Suppressor macrophage treated with lipopolysaccharide for 4 hours (primary cell): ENCODE measurements at places on chromosomes 3 and 15.

GRCh38 chr3:47714606-47715005 is 67.1 kb downstream of the SMARCC1 start:
- no peak for DNase-seq

- DNase-seq: no peak
Observed at GRCh38 chr3:37902674-37903073, 41.0 kb downstream of the CTDSPL start.

DNA sequence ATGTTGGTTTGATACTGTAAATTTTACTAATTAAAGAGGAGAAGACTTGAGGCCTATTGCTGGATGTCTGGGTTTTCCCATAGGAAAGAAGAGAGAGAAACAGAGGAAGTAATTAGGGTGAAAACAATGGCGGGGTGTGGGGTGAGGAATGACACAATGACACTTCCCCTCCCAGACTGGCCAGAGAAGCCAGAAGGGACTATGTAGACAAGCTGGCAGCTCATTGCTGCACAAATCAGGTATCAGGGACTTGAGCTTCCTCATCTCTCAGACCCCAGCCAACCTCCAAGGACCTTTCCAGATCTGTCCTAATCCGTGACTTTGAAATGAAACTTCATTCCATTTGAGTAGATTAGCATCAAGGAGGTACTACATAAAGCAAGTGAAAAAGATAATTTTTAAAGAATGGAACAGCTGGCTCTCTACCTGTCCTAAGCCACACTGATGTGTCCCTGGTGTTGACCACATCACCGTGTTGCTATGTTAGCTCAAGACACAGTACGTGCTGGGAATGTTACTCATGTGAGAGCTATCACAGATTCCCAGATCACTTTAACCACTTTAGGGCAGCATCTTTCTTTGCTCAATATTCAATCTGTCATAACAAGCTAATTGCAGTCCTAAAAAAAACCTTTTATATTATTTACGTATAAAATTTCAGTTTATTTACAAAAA is 22.2 kb downstream of the TMEM212 start:
- no peak for DNase-seq

DNA sequence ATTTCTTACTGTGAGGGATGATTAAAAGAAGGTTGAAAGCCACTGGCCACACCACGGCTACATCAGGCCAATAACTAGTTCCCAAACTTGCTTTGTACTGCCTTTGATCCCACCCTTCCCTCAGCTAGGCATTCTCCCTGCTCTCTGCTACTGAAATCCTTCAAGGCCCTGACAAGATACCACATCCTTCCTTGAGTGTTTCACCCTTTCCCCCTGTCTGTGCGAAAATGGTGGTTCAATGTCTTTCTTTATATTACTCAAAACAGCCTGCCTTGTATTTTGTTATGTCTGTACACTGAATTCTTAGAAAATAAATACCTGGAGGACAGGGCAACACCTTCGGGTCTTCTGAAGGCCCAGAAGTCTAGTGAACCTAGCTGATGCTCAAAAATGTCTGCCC is 932 bp upstream of the VPS8 start:
- no peak for DNase-seq

DNA sequence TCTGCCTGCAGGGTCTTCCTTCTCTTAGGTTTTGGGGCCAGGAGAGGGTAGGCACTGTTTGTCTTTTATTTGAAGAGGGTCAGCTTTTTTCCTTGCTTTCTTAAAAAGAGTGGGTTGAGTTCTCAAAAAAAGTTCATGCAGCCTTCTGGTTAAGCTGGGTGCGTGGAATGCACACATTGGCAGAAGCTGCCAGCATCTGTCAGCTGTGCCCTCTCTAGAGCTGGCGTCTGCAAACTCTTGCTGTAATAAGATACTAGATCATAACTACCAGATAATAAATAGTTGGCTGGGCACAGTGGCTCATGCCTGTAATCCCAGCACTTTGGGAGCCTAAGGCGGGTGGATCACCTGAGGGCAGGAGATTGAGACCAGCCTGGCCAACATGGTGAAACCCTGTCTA is 373.4 kb downstream of the OCA2 start:
- no peak for DNase-seq
